Left ventricle myocardium inferior (tissue), 1 donor: ENCODE measurements at places on chromosomes 2 and 18. TPM values are rescaled to one million over a fixed set of nuclear protein-coding genes. Genes with fewer than 3 reads are reported as not detected.

VPS54 gene
- 9.9 TPM for total RNA-seq

ATOH8 gene
- total RNA-seq: 23.3 TPM

DSEL gene
- 1.6 TPM for total RNA-seq

UGT1A3 gene
- total RNA-seq: not detected

EFHD1 gene
- 29.7 TPM for total RNA-seq

GRCh38 chr2:231914077-231914690 lies 12.0 kb downstream of the NPPC start:
- no peak for DNase-seq

- DNase-seq: no peak
These were observed 118.6 kb downstream of the MCFD2 start for GRCh38 chr2:46796843-46797625.

DNA sequence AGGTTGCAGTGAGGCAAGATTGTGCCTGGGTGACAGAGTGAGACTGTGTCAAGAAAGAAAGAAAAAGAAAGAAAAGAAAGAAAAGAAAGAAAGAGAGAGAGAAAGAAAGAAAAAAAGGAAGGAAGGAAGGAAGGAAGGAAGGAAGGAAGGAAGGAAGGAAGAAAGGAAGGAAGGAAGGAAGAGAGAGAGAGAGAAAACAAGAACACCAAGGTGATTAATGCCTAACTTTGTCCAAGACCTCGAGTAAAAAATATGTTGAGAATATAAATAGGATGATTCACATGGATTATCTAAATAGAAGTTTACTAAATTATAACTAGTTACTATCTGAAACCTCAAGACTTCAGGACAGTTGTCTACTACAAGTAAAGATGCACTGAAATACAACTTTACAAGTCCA lies 7.2 kb downstream of the PECR start:
- DNase-seq: no peak

DNA sequence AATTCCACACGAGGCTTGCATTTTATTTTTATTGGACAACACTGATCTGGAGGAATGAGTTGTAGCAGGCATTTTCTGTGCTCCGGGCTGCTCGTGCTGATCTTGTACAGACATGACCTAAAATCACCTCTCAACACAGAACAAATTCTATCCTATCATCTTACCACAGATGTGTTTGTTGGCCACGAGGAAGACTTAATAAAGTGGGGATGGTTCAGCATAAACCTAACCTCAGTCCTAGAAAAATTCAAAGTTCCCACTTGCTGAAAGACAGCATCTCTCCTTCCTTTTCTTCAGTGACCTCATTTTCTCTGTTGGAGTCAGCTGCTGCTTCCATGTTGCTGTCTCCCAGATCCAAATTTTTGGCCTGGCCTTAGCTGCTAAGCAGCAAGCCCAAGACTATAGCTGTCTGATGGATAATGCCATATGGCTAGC lies 45.3 kb downstream of the RBKS start:
- DNase-seq: no peak

DNA sequence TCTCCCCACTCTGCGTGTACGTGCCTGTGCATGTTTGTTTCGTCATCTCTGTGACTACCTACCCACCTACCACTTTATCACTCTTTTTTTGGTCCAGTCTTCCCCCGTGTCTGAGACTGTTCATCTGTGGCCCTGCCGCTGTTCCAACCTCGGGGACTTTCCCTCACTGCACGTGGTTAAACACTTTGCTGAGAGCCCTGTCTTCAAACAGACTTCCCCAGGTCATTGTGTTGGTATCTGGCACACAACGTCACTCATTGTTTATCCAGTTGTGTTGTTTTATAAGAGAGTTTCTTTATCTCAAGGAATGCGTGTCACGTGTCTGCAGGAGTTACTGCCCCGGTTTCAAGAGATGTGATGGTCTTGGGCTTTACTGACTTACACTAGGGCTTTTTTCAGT lies 262.0 kb upstream of the RASGRP3 start:
- DNase-seq: no peak

DNA sequence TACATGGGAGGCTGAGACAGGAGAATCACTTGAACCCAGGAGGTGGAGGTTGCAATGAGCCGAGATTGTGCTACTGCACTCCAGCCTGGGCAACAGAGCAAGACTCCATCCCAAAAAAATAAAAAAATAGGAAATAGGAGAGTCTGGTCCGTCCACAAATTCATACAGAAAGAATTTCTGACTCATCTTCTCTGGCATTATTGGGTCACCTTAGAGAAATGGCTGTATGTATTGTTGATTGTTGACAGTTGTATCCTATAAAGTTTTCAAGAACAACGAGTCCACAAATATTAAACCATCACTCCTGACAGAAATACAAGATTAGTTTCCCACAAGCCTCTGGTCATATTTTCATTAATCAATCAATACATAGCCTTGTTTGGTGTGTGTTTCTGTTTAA lies 20.4 kb downstream of the RBM43 start:
- no peak for DNase-seq

DNA sequence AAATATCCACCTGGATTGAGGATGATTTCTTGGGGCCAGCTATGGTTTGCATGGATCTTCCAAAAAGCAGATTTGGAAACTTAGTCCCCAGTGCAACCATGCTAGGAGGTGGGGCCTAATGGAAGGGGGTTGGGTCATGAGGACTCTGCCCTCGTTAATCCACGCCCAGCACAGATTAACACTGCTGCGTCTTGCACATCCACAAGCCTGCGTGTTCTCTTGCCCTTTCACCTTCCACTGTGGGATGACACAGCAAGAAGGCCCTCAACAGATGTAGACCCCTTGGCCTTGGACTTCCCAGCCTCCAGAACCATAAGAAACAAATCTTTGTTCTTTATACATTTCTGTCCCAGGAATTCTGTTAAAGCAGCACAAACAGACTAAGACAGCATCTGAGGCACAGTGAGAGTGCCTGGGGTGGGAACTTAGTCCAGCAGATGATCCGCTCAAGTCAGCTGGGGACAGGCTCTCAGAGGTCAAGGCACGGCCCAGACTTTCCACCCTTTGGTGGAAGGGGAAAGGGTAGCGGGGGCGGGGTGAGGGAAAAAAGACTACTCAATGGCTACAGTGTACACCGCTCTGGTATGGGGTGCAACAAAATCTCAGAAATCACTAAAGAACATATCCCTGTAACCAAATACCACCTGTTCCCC lies 2.4 kb downstream of the RAB17 start:
- DNase-seq: no peak
